RKO (cell line): ENCODE measurements at places on chromosomes 2 and 18.

DNA sequence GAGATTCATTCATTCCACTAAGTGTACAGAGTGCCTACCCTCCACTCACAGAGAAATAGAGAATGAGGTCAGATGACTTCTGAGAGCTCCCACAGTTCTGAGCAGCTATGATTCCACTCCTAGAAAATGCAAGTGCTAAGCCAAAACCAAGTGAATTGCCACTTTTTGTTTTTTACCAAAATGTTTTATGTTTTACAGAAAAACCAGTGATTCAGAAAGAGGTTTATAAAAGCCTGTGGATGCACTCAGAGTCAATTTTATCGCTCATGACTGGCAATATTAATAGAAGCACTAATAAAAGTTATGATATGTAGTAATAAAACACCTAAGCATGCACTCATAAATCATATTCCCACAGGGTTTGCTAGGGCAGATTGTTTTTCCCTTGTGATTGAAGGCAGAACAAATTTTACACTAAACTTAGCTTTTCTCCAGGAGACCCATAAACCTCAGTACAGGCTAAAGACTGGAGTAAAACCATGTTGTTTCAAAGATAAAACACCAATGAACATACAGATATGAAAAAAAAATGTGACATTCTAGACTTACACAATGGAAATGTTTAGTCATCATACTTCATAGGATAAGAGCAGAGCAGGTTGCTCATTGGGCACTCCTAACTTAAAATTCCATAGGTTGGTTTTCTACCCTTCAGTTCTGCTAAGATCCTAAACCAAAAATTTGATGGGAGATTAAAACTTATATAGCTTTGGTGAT, 67.5 kb downstream of the PDK1 start:
- DNase-seq, result peak; percentile 13

DNA sequence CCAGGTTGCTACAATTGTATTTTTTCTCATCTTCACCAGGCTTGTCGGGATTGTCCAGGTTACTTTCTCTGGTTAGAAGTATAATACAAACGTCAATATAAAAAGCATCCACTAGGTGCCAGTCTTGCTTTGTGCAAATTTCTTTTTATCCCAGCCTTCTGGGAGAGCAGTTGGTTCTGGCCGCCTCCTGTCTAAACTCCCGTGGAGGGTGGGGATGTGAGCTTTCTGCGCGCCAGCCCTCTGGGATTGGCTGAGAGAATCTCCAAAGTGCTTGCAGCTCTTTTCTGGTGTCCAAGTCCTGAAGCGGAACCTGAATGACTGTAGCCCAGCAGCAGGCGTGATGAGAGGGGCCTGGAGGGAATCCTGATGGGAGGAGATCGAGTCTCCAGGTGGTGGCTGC, 22.4 kb upstream of the TOGARAM2 start:
- DNase-seq, result peak; percentile 78

- DNase-seq, result no peak
These were observed 21.0 kb upstream of the SANBR start for GRCh38 chr2:61044636-61045035.

DNA sequence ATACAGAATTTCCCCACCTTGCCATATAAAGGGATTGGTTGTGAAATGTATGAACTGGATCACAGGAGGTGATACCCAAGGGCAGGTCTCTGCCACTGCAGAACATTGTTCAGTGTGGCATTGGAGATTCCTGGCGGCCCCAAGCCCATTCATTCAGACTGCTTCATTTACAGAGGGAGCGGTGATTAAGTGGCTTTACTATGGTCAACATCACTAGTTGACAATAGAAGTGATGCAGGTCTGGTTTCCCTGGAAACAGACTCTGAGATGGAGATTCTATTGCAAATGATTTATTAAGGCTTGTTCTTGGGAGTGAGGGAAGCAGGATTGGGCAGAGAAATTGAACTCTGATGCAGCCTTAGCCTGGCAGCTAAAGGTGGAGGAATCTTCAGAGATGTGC, 62.4 kb downstream of the ZDBF2 start:
- no peak for DNase-seq

- peak; percentile 57 for DNase-seq
These were observed 26.0 kb downstream of the ACADL start for GRCh38 chr2:210199186-210199765.

GRCh38 chr2:148926981-148927401, 52.0 kb downstream of the KIF5C start:
- no peak for DNase-seq

- no peak for DNase-seq
These were observed 47.8 kb downstream of the SLC4A3 start for GRCh38 chr2:219675221-219675620.

DNA sequence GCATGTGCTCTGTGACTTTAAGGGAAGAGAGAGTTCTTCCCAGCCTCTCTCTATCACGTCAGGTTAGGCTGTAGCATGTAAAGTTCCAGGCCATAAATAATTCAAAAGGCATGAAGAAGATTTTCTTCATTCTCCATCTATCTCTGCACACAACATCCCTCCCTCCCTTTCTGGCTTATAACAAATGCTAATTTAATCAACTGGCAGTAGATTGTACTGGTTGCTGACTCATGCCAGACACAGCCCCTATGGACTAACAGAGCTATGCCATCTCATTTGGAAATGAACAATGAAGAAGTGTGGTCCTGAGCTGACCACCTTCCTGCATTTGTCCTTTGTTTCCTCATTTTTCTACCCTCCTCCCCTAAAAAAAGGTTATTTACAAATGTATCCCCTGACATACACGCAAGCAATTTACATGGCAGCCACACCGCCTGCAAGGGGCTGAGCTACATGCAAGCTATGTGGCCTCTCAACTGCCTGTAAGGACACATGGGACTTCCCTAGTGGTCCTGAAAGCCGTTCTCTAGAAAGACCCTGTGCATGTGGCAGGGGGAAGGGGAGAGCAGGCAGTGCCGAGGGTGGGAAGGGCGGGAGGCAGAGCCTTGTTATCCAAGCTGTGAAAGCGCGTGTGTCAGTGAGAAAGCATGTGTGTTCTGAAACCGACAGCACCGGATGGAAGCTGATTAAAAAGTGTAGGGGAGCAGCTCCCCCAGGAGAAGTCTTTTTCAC, 90.9 kb upstream of the KLF7 start:
- no peak for DNase-seq

- DNase-seq, result no peak
These were observed 52.0 kb upstream of the COL3A1 start for GRCh38 chr2:188922191-188922590.

GRCh38 chr2:20145497-20146193, 79.3 kb downstream of the SDC1 start:
- DNase-seq, result no peak

DNA sequence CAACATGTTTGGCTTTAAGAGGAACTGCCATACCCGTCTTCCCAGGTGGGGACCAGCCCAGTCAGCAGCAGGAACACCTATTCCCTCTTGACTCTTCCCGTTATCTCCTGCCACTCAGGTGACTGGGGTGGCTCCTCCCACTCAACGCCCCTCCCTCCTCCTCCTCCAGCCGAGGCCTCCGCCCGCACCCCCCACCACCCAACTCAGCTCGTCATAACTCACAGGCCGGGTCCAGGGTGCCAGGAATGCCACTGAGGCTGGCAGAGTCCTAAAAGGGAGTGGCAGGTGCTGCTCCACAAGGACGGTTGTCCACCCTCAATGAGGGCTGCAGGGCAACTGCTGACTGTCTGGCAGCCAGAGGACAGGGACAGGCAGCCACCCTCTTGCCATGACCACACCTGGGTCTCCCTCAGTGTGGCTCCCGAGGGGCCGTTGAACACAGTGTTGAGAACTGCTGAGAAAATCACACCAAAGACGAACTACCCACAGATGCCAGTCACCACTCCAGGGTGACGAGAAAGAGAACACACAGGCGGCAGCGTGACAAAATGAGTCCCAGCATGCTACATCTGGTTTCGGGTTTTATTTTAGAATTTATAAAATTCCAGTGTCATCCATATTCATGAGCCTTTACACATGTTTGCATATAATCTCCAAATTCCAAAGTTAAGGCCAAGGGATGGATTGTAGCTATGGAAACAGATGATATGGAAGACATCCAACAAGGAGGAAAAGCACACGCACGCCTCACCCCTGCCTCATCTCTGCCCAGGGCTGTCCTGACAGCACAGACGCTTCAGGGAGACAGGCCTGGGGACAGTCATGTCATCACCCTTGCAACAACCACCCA, 38.5 kb downstream of the ANO7 start:
- no peak for DNase-seq

GRCh38 chr2:120994301-120994995, 258.8 kb downstream of the GLI2 start:
- no peak for DNase-seq
